ENCODE measurements at places on chromosomes 7 and 10.

- no peak for DNase-seq
Measured at GRCh38 chr10:107548301-107548700, 383.8 kb upstream of the SORCS1 start.

GRCh38 chr10:118974951-118975350, 54.6 kb upstream of the NANOS1 start:
- DNase-seq: no peak

GRCh38 chr7:157537056-157537455, 200.3 kb downstream of the DNAJB6 start:
- no peak for DNase-seq

GRCh38 chr10:72156223-72156622, 59.6 kb upstream of the ANAPC16 start:
- no peak for DNase-seq

- DNase-seq: no peak
Measured at GRCh38 chr7:136496551-136496950, 371.9 kb upstream of the CHRM2 start.

GRCh38 chr10:7085913-7086589, 324.8 kb downstream of the SFMBT2 start:
- no peak for DNase-seq

DNA sequence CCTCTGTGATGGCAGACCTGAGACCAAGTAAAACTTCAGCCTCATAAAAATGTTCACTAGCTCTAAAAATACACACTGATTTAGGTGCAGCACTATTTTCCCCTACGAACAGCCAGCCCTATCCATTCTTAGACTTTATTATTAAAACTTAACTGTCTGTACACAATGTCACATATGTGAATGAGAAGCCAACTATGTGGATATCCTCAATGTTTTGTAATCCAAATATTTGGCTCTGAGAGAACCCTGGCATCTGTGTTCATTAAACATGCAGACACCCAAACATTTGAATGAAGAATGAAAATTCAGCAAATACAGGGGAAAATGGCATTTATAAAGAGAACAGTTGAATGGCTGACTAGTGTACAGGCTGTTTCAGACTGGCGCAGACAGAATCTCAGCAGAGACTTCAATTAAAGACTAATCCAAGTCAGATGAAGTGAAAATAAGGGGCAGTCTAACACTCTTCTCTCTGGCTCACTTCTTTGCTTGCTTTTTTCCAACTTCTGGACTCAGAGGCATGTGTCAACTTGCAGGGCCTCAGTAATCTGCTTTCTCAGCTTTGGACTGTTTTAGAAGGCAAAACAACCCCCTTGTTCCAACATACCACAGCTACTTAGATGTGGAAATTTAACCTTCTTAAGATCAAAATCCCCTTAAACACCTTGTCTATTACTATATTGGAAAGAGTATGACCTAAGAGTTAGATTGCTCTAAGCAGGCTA, 47.4 kb upstream of the FAM180A start:
- DNase-seq: no peak

GRCh38 chr10:70738006-70738760, 47.0 kb downstream of the TBATA start:
- DNase-seq: no peak

DNA sequence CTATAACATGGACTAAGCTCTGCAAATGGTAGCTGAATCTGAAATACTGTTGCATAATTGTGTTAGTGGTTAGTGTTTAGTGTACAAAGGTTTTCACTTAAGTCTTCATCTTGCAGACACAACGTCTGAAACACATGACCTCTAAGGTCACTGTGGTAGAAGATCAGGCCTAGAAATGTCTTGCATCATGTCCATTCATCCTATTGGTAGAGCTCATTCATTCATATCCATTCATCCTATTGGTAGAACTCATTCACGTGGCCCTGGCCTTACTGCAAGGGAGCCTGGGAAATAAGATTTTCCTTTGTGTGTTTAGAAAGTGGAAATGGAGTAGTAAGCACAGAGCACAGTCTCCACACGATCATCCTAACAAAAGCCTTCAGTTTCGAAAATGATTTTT, 485.8 kb downstream of the PLXNA4 start:
- DNase-seq: no peak

DNA sequence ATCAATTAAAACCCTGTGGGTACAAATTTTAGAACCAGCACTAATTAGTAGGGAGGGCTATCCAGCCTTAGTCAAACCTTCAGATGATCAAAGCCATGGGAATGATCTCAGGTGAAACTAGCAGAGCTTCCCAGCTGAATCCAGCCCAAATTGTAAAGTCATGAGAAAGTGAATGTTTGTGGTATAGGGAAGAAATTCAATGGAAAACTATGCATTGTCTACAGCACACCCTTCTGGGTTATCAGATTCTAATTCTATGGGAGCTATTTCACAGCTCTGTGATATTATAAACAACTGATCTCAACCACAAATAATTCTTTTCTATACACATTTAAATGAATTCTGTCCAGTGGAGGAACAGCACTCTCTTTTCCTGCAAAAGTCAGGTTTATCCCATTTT, 24.6 kb upstream of the BMPER start:
- DNase-seq: no peak

DNA sequence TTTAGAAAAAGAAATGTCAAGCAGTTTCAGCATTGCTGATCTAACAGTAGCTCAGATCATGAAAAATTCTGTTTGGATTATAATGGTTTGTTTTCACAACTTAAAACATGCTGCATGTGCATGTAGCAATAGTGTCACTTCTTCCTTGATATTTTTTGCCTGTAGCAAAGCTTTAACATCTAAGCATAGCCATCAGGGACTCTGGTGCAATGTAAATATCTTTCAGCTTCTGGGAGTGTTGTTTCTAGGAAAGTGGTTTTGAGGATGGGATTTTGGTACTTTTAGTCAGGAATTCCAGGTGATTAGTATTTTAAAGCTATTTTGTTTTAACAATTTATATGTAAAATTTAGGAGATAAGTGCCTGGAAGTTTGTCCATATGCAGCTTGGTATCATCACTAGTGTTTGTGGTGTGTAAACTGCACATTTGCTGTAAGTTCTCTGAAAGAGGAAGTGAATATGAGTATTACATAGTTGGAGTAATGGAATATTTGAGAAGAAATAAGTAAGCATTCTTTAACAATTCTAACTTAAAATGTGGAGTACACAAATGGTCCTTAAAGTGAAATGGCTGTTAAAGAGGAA, 1.9 kb downstream of the RSBN1L start:
- DNase-seq: no peak

- no peak for DNase-seq
Measured at GRCh38 chr10:48609899-48610584, 5.2 kb upstream of the ARHGAP22 start.

DNA sequence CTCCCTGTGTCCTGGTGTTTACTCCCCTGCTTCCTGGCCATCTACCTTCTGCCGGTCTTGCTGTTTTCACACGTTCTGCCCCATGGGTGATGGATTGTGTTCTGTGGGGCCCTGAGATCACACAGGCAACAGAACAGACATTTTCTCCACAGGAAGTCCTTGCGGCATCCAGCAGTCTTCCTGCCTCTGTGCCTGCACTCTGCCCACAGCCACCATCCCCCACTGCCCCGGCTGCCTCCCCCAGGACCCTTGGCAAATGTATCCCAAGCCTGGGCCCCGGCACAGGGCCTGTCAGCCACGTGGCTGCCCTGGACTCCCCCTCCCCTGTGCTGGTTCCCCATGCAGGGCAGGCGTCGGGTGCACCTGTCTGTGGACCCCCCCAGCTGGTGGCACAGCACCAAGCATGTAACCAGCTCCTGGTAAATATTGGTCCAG, 184.2 kb downstream of the WDR37 start:
- no peak for DNase-seq

DNA sequence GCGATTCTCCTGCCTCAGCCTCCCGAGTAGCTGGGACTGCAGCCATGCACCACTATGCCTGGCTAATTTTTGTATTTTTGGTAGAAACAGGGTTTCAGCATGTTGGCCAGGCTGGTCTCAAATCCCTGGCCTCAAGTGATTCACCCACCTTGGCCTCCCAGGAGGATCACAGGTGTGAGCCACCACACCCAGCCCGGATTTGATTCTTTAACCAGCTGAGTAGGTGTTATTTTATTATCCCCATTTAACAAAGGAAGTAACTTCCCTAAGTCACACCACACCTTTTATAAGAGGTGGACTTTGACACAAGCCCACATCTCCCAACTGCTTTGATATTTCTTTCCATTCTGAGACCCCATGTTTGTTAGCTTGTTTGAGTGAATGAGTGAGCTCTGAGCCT, 25.0 kb downstream of the SLC25A28 start:
- DNase-seq: no peak

DNA sequence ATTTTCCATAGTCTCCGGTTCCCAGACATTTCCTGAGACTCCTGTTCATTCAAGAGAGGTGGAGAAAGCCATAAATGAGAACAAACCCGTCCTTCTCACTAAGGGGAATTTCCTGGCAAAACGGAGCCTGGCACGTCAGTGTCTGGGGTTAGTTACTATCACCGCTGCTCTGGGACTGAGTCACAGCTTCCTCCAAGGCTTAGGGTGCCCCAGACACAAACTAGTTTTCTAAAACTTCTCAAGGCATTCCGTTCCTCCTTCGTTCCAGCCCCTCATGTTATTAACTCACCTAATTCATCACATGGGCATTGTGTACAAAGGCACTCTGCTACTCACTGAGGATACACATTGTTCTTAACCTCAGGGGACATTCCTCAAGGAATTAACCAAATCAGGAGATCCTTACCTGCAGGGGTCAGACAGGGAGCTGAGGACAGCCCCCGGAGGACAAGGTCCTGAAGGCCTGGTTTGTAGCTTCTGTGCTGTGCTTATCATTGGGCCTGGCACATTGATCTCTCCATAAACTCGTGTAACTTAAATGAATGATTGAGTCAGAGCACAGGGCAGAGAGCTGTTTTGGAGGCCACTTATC, 103.0 kb upstream of the KLF6 start:
- DNase-seq: peak; percentile 86

- DNase-seq: no peak
Measured at GRCh38 chr10:17060289-17060688, 69.3 kb downstream of the CUBN start.

DNA sequence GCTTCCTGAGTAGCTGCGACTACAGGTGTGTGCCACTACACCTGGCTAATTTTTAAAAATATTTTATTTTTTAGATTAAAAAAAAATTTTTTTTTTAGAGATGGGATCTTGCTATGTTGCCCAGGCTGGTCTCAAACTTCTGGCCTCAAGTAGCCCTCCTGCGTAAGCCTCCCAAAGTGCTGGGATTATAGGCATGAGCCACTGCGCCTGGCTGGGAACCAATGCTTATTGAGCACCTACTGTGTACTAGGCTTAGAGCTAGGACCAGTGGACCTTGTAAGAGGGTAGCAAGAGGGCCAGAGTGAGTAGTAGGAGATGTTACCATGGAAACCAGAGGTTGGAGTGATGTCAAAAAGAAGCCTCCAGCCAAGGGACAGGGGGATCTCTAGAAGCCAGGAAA, 31.2 kb downstream of the COL26A1 start:
- DNase-seq: no peak

DNA sequence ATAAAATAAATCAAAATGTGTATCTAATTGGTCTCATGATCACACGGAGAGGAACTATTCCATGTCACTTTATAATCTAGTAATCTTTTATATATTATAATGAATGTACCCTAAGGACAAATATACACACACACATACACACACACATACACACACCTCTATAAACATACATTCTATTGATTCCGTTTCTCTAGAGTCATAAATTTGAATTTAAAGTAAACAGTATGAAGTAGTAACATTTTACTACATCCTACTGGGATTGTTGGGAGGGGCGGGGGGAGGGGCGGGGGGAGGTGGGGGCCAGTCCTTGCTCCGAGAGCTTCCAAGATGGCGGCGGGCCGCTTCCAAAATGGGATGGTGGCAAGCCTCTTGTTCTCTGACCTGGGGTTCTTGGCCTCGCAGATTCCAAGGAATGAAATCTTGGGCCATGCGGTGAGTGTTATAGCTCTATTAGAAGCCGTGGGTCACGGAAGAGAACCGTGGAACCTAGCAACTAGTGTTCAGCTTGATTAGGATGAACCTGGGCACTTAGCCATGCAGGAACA, 143.2 kb downstream of the REEP3 start:
- DNase-seq: no peak

GRCh38 chr7:158389514-158390425, 197.9 kb downstream of the PTPRN2 start:
- DNase-seq: no peak

DNA sequence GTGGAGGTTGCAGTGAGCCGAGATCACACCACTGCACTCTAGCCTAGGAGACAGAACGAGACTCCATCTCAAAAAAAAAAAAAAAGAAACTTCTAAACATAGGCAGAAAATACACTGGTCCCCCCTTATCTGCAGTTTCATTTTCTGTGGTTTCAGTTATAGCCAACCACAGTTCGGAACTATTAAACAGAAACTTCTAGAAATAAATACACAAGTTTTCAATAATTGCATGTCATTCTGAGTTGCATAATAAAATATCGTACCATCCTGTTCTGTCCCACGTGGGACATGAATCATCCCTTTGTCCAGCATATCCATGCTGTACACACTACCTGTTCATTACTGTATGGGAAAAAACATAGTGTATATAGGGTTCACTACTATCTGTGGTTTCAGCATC, 8.0 kb downstream of the XRCC2 start:
- DNase-seq: no peak

DNA sequence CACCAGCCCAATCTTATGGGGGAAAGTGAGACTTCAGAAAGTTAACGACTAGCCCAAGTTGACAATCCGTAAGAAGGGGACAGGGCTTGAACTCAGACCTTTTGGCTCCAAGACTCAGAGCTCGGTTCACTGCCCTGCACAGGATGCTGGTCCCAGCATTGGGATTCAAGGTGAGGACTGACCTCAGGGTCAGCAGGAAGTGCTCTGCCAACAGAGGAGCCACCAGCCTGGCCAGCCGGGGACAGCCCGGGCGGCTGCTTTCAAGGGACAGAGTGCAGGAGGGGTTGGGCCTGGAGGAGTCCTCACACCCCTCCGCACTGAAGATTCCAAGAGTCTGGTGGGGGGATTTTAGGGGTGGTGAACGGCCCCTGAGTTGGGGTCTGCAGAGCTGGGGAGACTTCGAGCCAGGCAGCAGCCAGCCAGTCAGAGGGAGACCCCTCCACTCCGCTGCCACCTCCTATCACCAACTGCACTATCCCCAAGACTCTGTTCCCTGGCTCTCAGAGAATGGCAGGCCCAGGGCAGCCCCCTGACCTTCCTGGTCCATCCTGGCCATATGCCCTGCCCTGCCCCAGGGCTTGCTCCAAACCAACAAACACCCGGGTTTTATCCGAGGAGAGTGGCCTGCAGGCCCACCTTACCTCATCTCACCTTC, 19.7 kb downstream of the TLL2 start:
- no peak for DNase-seq

GRCh38 chr10:13815756-13816155, 229.0 kb downstream of the PRPF18 start:
- peak; percentile 25 for DNase-seq

- DNase-seq: no peak
Measured at GRCh38 chr7:158362001-158362400, 225.6 kb downstream of the PTPRN2 start.
